ENCODE measurements at places on chromosomes 4 and X.

- DNase-seq, result no peak
Measured at GRCh38 chrX:16103625-16104024, 19.7 kb upstream of the GRPR start.

DNA sequence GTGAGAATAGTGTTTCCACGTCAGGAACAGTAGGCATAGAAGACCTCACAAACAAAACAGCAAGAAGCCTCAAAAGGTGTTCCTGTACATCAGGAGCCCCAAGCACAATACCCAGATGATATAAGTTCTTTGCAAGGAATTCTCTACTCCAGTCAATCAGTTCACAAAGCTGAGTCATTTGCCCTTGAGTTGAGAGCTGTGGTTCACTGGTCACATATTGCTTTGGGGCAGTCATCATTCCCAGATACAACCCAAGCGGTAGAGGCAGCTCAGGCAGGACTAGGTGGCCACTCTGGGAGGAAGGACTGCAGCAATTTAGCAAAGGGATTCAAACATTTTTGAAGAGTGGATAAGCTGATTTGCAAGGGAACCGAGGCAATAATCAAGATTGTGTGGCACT is 551.5 kb upstream of the ZFP42 start:
- no peak for DNase-seq

- DNase-seq, result no peak
Measured at GRCh38 chr4:133868856-133869255, 332.7 kb downstream of the PABPC4L start.

GRCh38 chr4:129359461-129359860 is 263.5 kb downstream of the C4orf33 start:
- DNase-seq, result no peak

DNA sequence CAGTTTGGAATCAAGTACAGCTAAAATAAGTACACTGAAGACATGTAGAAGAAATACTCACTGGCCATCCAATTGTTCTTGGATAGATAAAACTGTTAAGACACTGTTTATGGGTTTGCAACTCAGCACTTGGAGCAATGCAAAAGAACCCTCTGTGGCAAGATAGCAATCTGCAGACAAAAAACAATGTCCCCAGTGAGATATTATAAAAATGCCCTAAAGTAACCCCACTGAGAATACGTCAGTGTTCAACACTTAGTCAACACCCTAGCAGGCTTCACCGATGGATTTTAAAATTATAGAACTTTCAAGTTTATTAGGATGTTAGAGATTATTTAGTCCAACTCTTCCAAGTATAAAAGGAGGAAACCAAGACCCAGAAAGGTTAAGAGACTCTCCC is 47.5 kb upstream of the NDP start:
- no peak for DNase-seq

DNA sequence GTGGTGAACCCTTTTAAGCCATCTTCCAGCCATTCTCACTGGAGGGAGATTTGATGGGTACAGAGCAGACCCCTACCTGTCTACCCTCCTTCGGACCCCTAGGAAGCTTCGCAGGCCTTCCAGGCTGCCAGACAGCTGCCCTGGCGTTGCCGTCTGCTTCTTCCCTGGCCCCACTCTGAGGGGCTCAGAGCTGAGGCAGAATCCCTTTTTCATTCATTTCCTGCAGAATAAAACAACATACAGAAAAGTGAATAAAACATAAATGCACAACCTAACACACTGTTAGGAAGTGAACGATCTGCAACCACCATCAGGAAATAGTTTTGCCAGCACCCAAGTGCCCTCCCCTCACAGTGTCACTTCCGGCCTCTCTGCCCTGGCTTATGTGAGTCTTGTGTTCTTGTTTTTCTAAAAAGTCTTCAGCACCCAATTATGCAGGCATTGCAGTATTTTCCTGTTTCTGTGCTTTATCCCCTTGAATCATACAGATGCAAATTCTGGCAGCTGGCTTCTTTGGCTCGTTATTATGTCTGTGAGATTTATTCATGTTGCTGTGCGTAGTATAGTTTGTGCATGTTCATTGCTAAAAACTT is 5.6 kb upstream of the ADD1 start:
- no peak for DNase-seq

DNA sequence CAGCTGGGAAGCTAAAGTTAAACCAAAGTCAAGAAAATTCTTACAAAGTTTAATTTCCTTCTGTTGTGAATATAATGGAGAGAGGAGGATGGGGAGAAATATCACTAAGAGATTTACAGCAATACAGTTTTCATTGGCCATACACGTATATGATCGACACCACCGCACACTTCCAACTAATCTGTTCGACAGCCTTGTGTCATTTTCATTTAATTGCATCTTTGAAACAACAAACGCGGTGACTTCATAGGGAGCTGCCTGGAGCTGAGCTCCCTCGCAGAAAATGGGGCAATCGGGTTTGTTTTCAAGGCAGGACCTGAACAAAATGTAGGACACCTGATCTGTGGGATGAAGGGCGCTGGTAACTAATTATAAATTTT is 1.3 kb downstream of the PTPN13 start:
- DNase-seq, result no peak

DNA sequence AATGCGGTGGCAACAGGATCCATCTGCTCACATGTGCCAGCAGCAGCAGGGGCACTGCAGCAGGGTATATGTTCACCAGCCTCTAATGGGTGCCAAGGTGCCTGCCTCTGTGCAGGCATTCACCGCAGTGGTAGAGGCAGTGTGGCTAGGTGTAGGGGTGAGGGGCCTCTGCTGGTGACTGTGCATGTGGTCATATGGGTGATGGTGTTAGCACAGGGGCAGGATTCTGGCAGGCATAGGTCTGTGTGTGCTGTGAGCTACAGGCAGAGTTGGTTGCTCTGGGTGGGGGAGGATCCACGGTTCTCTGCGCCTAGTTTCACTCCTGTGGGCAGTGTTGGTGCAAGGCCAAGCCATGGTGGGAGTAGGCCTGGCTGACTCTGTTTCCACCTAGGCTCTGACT is 566.5 kb upstream of the GNPDA2 start:
- no peak for DNase-seq

GRCh38 chr4:35760807-35761206 is 483.5 kb downstream of the ARAP2 start:
- DNase-seq, result no peak

GRCh38 chrX:151538190-151539122 is 25.0 kb upstream of the PASD1 start:
- DNase-seq, result no peak

DNA sequence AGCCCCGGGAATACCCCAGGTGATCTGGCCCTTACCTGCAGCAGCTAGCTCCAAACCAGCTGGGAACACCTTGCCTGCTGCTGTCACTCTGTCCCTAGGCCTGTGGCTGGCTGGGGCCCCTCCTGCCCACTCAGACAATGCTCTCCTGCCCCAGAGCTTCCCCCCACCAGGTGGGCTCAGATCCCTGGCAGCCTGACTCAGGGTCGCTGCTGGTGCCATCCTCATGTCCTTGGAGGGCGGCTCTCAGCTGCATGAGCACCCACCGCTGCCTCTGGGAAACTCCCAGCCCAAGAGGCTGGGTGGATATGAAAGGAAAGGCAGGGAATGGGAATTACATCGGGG is 15.8 kb downstream of the C4orf50 start:
- DNase-seq, result no peak

DNA sequence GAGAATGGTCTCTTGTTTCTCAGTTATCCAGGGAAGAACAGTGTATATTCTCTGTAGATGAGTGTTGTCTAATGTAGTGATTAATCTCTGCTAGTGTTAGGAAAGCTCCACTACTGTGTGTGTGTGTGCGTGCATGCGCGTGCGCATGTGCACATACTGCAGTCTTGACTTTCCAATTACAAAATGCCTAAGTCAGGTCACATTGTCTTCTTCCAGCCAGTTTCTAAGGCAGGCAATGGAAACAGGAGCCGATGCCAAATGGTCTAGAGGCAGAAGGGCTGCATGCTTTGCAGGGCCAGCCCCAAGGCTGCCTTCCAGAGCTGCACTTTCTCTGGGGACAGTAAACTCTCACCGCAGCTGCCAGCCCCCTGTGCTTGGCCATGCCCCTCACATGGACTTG is 30.5 kb upstream of the NAP1L5 start:
- no peak for DNase-seq

DNA sequence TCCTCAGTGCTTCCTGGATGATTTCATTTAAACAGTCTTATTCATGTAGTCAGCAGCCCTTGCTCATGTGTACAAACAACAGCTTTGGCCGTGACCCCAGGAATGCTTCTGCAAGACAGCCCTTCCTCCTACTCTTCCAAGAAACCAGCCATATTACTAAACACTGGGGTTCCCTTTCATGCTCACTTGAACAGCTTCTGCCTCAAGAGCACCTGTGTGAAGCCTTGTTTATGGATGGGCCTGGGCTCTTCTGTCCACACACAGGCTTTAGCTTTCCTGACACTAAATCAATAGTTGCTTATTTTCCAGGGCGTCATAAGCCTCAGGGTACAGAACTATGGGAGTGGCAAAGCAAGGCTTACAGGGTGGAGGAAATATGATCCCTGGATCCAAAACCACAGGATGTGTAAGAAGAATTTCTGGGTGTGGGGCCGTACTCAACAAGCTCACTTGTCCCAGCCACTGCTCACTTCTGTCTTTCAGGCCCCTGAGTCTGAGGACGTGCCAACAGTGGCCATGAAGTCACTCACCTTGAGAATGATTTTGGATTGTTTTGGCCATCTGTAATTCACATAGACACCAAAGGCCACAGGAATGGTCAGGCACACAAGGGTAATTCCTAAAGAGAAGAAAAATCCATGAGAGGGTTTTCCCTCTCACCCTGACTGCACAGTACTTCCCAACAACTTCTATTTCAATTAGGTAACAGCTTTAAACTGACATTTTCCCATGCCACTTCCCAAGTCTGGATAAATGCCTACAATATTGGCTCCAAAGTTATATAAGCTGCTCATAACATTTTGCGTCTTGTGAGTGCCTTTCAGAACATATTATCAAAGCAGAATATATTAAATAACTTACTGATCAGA is 17.7 kb downstream of the SLC10A6 start:
- DNase-seq, result no peak

- DNase-seq, result no peak
Measured at GRCh38 chr4:14023896-14024295, 396.4 kb upstream of the BOD1L1 start.

GRCh38 chrX:124249345-124249744 is 83.1 kb upstream of the TEX13D start:
- DNase-seq, result no peak

- no peak for DNase-seq
Measured at GRCh38 chrX:34631479-34632220, 25.4 kb downstream of the TMEM47 start.

Measured in cerebellum (tissue), 4 donors.